Activated T-helper 1 cell treated with Interleukin-2 at 50 U/mL for 16 hours (primary cell): ENCODE measurements at places on chromosomes 11 and 22.
A peak's percentile ranks its signal among the peaks of the same experiment; 100 is the strongest.

DNA sequence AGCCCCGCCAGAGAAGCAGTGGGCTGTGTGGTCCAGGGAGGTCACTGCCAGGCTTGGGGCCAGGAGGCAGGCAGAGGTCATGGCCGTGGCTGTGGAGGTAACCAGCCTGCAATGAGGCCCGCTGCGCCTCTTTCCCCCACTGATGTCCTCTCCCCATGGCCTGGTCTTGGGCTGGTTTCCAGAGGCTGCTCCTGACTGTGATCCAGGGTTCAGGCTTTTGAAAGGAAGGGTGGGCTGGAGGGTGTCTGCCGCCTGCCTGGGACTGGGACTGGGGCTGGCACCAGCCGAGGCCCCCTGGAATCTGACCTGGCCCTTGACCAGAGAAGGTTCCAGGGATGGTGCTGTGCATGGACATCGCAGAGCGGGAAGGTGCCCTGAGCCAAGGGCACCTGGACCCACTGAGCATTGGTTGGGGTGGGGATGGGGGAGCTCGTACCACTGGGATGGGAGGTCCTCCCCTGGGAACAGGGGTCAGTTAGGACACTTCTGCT lies 59.6 kb upstream of the THY1 start:
- no peak for DNase-seq

DNA sequence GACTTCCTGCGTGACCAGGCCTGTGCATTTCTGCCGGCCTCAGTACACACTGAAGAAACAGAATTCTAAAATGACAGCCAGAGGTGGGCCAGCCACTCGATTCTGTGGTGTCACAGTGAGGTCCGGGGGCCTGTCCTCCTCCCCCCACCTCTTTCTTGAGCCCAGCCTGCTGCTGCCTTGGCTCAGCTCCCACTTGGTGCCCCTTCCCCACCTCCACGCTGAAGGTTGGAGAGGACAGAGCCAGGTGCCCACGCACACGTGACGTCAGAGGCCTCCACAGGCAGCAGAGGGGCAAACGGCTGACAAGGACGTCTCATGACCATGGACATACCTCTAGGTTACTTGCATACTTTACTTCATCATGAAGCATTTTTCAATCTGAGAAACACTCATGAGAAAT lies 78.0 kb upstream of the SHANK2 start:
- no peak for DNase-seq

DNA sequence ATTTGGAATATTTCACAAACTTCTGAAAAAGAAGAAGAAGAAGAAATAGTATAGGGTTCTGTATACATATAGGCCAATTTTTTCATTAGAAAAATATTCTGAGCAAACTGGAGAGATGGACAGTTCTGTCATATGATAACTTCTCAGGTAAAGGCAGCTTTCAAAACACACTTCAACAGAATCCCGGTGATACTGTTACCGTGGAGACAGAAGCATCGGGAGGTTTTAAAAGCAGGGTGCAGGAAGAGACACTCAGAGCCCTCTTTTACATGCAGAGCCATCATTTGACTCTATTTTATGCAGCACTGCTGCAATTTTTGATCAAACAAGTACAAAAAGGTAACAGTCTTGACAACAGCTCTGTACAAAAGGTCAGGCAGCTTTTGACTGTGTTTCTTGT lies 1785.4 kb downstream of the LRRC4C start:
- no peak for DNase-seq

DNA sequence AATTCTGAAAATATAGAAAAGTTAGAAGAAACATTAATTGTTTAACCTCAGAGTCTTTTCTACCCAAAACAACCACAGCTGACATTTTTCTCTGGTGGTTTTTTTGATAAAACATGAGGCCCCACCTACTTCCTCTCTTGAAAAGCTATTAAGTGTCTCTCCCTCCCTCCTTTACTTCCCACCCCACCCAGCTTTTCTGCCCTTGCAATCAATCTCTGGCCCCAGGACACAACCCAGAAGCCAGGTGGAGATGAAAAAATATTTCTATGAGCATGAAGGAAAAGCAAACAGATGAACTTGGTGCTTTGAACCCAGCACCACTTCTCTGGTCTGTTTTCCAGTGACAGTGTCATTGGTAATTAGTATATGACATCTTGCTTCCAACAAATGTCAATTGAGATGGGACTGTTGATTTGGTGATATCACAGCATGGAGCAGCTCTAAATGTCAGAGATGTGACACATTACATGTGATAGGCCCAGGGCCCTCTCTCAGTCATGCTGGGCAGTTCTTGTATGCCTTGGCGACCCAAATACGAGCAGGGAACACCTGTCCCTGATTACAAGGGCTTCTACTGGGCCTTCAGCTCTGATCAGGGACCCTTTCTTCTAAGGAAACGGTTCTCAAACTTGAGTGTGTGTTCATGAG lies 23.9 kb upstream of the TMPRSS13 start:
- no peak for DNase-seq

DNA sequence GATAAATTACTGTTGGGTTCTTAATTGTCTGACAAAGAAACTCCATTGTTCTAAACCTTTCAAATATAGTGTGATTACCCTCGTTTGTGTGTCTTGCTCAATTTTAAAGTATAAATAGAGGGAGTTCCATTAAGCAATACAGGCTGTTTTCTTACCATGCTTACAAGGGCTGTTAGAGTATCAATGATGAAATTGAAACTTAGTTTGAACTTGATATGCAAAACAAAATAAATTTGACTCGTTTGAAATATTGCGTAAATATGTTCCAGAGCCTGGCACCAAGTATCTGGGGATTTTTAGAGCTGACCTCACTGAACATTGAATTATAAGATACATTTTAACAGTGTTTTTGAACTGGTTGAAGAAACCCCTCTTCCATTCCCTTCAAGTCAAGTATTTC lies 31.7 kb downstream of the TEAD1 start:
- DNase-seq, result no peak

- DNase-seq, result no peak
These were observed 76.0 kb downstream of the FDX1 start for GRCh38 chr11:110505528-110506284.

- no peak for DNase-seq
These were observed 10.6 kb downstream of the PLXNB2 start for GRCh38 chr22:50296658-50297490.

- DNase-seq, result no peak
These were observed 60.6 kb downstream of the FAM83F start for GRCh38 chr22:40055143-40055883.

DNA sequence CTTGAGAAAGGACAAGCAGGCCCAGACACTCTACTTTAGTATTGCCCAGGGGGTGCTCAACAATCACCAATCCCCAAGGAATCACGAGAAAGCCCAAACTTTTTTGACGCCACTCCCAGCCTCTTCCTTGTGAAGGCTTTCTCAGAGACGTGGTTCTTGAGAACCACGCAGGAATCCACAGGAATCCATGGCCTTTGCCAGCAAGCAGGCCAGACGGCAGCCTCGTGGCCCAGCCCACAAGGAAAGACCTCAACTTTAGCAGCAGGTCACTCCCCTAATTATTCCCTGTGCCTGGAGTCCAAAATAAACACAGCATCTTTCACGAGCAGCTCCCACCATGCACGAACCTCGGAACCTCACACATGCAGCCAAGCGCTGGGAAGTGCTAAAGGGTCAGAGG lies 104.2 kb downstream of the WT1 start:
- no peak for DNase-seq

GRCh38 chr22:20237480-20238440 lies 30.4 kb downstream of the RTN4R start:
- peak; percentile 36 for DNase-seq

GRCh38 chr11:11842421-11843008 lies 743 bp downstream of the USP47 start:
- DNase-seq, result peak; percentile 24

GRCh38 chr11:18705651-18706281 lies 7.2 kb downstream of the TMEM86A start:
- no peak for DNase-seq

- no peak for DNase-seq
These were observed 23.2 kb upstream of the MGAT3 start for GRCh38 chr22:39433476-39434242.

- no peak for DNase-seq
These were observed 9.4 kb downstream of the CEP164 start for GRCh38 chr11:117337076-117337475.

DNA sequence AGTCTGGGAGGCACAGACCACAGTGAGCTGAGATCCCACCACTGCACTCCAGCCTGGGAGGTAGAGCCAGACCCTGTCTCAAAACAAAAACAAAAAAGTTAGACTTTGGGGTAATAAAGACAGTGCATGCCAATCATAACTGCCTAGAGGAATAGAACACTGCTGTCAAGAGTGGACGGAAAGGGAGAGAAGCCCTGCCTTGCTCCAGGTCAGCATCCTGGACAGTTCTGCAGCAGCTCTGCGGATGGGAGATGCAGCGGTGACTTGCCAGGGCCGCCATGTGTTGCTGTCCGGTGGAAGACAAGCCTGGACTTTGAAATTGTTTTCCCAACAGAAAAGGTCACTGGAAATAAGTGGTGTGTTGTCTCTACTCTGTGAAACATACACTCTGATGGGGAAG lies 618.2 kb downstream of the TBC1D22A start:
- DNase-seq, result no peak

GRCh38 chr22:45603619-45604018 lies 68.0 kb upstream of the ATXN10 start:
- DNase-seq, result no peak

- no peak for DNase-seq
These were observed 53.3 kb downstream of the NTM start for GRCh38 chr11:131423688-131424087.

DNA sequence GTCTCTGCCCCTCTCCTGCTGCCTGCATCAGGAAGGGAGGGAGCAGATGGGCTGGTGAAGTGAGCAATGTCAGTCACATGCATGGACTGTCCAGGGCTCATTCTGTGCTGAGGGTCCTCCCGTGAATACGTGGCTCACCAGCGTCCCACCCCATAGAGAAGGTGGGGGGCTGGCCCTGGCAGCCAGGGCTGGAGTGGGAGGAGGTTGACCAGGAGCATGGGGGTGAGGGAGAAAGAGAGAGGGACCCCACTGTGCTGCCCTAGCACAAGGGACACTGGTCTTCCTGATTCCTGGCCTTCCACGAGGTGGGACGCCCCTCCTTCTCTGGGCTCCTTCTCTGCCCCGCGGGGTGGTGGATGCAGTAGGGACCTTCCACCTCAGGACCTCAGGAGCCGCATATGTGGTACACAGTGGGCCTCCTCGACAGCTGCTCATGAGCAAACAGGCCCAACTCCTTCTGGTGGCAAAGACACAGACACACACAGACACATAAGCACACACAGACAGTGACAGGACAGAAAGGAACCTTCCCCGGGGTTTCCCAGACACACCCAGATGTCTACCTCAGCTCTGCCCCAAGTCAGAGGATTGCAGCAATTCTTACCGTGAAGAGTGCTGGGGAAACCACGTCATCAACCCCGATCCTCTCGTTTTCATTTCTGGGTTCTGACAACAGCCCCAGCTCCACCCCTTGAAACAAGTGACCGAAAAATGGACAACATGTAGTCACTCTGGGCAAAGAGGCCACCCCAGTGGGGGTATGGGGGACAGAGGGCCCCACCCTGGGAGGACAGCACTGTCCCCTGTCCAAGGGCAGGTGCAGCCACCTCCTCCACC lies 3.6 kb upstream of the APOBEC3A start:
- DNase-seq, result no peak

DNA sequence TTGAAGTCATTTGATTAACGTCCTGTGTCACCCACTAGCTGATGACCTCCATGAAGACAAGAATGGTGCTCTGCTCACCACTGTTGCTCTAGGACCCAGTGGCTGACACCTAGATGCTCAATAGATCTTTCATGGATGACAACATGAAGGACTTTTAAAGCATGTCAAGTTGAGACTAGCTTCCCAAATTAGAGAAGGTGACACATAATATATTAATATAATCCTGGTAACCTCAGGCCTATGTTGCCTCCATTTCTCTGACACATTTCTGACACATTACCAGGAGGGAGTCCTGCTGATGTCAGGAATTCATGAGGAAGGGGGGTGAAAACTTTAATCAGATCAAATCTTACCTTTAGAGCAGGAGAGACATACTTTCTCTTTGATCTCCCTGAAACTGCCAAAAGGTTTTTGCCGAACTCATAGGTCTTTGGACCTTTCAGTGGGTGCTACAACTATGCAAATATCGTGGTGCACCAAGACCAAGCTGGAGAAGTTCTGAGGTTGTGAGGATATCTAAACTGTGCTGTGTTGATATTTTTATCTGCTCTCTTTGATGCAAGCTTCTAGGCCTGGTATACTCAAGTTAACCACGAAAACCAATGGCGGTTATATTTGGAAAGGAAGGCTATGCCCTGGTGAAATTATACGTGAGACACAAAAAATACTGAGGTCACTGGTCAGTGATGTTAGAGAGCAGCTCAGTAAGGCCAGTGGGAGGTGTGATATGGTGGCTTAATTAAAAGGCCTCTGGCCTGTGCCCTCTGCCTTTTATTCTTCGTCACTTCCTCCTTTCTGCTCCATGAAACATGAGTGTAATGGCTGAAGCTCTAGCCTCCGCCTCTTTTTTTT lies 13.2 kb upstream of the AMPD3 start:
- no peak for DNase-seq

DNA sequence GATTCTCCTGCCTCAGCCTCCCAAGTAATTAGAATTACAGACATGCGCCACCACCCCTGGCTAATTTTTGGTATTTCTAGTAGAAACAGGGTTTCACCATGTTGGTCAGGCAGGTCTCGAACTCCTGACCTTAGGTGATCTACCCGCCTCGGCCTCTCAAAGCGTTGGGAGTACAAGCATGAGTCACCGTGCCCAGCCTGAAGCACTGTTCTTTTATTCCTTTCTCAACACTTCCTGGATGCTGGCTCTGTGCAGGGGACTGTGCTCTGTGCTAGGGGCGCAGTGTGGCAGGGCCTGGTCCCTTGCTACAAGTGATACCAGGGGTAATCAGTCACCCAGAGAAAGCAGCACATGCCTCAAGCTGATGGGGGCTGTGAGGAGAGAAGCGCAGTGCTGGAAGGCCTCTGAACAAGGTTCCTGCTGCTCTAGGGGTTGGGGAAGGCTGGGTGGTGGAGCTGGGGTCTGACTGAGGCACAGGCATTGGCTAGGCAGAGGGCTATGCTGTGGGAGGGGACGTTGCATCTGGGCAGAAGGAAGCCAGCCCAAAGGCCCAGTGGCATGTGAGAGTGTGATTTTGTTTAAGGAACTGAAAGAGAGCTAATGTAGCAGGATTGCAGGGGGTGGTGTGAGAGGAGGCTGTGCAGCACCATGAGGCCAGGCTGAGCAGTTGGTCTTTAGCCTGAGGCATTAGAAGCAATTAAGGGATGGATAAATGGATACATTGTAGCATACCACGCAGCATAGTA lies 42.5 kb downstream of the CABIN1 start:
- DNase-seq, result no peak

- no peak for DNase-seq
These were observed 3.5 kb upstream of the TSPO start for GRCh38 chr22:43147821-43148220.

- DNase-seq, result no peak
These were observed 107.8 kb downstream of the CD44 start for GRCh38 chr11:35246745-35247144.

GRCh38 chr11:43576320-43576802 lies 104.2 kb upstream of the HSD17B12 start:
- no peak for DNase-seq

GRCh38 chr22:49347376-49347775 lies 480.3 kb downstream of the BRD1 start:
- no peak for DNase-seq
